Epithelial cell of esophagus (primary cell): ENCODE measurements at places on chromosomes 2 and 18.

DNA sequence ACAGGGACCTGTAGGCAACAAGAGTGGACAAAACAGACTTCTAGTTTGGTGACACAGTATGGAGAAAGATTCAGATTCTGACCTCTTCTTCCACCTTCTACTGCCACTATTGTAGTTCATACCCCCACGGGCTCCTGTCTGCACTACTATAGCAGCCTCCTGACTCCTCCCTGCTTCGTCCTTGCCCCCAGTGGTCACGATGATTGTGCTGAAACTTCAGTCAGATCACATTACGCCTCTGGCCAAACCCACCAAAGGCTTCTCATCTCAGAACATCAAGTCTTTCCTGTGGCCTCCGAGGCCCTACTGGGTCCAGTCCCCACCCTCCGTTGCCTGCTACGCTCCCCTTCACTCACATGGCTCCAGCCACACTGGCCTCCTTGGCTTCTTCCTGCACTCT, 147.6 kb downstream of the CYP26B1 start:
- DNase-seq = no peak

- DNase-seq = no peak
These were observed 4.9 kb downstream of the ADCY3 start for GRCh38 chr2:24915175-24915574.

- no peak for DNase-seq
These were observed 252.9 kb downstream of the ATAD2B start for GRCh38 chr2:23673830-23674679.

DNA sequence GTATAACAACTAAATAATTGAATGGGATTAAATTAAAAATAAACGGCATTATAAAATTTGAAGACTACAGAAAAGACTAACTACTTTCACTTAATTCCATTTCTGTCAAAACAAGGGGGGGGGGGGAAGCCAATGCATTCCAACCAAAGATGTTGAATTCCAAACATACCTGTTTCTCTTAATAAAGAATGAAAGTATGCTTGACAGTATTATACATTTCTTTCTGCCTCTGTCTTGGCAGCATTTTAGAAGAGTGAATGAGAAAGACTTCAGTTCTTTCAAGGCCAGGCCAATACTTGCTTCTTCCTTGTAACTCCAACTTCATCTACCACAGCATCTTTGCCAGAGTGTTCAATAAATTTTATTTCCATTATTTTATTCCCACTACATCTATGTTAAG, 65.9 kb downstream of the PDE11A start:
- no peak for DNase-seq

- no peak for DNase-seq
These were observed 340.5 kb downstream of the PARD3B start for GRCh38 chr2:204885747-204886146.

- DNase-seq = no peak
These were observed 1.7 kb downstream of the CYTIP start for GRCh38 chr2:157442191-157442590.

GRCh38 chr2:196967116-196967515, 40.6 kb upstream of the PGAP1 start:
- peak; percentile 40 for DNase-seq

DNA sequence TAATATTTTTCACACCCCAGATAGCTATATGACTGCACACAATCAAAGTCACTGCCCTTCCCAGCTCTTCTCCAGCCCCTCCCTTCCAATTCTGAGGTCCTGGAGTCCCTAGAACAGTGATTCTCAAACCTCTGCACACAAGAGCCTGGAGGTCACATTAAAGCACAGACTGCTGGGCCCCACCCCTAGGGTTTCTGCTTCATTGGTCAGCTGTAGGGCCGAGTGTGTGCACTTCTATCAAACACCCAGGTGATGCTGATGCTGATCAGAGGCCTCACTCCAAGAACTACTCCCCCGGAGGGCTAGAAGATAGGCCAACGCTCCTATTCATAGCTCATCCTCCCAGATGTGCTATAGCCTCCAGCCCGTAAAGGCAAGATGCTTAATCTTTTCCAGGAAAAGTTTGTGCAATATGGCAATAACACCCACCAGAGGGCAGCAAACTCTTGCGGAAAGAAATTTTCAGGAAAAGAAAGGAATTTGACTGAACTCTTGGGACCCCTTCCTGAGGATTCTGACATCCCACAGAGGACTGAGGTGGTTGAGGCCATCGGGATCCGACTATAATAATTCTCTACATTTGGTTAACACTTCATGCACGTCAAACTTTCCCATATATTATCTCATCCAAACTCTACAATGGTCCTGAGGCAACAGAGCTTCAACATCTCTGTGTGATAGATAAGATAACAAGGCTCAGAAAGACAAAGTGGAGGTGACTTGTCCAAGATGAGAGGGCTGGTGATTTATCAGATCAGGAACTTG, 194.2 kb upstream of the PKDCC start:
- peak; percentile 56 for DNase-seq

DNA sequence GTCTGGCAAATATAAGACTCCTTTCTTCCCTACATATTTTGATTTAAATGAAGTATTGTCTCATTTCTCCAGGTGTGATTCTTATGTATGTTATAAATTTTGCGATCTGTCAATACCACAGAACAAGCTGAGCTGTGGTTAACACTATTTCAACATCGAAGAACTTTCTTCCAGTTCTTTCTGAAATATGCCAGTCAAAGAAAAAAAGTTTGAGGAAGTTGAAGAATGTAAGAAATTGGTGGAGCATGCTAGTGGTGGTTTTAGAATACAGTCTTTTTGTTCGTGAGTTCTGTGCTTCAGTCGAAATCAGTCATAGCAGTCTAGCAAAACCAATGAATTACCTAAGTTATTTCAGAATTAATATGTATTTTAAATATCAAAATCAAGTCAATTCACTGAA, 8.6 kb upstream of the COBLL1 start:
- no peak for DNase-seq

- DNase-seq = peak; percentile 39
These were observed 247.0 kb downstream of the ICOS start for GRCh38 chr2:204183608-204184007.
